Activated naive CD4-positive, alpha-beta T cell (primary cell): ENCODE measurements at places on chromosomes 11 and 22.

DNA sequence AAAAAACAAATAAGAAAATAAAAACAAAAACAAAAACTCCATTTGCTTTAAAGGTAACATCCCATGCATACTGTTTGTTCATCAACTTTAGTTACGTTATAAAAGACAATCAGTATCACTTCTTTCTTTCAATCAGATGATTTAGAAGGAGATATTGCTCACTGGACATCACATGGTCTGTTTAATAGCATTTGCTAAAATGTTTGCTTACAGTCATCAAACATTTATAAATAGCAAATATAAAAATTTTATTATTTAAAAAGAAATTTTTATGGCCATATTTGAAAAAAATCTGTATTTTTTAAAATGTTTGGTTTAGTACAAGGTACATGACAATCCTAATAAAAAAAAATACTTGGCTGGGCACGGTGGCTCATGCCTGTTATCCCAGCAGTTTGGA lies 22.6 kb downstream of the MMP26 start:
- no peak for DNase-seq

GRCh38 chr11:110463153-110463552 lies 33.4 kb downstream of the FDX1 start:
- no peak for DNase-seq

DNA sequence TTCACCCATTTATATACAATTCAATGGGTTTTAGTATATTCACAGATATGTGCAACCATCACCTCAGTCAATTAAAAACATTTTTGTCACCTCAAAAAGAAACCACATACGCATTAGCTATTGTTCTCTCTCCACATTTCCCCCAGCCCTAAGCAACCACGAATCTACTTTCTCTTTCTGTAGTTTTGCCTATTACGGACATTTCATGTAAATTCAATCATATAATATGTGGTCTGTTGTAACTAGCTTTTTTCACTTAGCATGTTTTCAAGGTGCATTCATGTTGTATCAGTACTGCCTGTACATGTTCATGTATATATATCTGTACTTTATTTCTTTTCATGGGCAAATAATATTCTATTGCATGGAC lies 104.7 kb upstream of the RRM1 start:
- DNase-seq: no peak

DNA sequence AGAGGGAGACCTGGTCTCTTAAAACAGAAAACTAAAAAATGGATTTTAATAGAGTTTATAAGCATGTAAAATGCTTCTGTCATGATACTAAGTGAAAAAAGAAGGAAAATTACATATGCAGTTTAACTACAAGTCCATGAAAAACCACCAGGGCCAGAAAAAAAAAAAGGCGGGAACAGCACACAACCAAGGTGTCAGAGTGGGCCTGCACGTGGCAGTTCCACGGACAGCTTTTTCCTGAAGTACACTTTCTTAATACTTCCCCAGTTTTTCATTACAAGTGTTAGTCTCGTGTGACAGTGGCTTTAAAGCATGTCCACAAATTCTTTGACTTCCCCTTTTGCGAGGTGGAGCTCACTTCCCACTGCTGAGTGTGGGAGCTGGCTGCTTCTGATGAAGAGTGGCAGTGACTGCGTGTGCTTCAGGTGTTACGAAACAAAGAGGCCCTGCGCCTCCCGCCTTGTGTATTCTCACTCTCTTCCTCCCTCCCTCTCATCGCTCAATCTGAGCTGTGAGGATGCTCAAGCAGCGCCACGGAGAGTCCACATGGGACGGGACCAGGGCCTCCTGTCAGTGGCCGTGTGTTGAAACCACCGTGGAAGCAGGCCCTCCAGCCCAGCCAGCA lies 16.4 kb downstream of the PPM1F start:
- no peak for DNase-seq

DNA sequence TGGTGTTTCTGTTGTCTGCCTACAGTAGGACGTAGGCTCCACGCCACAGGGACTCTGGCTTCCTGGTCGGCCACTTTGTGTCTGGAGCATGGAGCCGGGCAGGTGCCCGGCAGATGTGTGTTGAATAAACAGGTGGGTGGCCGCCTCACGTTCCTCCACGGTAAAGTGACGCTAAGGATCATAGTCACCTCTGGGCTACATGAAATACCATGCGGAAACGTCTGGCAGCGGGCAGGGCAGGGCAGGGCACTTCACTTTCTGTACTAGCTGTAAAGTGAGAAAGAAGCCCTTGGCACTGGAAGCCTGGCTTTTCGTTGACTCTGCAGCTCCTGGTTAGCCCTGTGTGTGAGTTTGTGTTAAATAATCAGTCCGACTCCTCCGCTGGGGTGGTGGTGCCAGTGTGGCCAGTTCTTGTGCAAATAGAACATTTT lies 52.4 kb downstream of the MCM5 start:
- DNase-seq: no peak

DNA sequence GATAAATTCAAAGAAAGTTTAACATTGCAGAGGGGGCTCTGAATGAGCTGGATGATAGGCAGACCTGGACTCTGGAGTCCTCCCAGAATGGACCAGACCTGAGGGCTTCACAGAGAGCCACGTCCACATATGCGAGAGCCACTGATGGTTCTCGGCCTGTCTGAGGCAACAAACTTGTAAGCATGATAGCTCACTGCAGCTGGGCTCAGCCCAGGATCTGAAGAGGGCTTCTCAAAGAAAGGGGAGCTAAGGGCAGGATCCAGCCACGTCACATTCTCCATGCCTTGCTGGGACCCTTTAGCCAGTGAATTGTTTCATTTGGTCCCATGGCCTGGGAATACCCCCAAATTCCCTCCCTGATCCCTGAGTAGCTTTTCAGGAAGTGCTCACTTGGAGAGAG lies 98.9 kb downstream of the ATXN10 start:
- DNase-seq: no peak

- DNase-seq: no peak
These were observed 13.8 kb upstream of the RTN4R start for GRCh38 chr22:20281891-20282290.

GRCh38 chr11:134554861-134555260 lies 142.8 kb upstream of the B3GAT1 start:
- DNase-seq: no peak

- no peak for DNase-seq
These were observed 11.1 kb downstream of the CASP4 start for GRCh38 chr11:104957280-104957679.

DNA sequence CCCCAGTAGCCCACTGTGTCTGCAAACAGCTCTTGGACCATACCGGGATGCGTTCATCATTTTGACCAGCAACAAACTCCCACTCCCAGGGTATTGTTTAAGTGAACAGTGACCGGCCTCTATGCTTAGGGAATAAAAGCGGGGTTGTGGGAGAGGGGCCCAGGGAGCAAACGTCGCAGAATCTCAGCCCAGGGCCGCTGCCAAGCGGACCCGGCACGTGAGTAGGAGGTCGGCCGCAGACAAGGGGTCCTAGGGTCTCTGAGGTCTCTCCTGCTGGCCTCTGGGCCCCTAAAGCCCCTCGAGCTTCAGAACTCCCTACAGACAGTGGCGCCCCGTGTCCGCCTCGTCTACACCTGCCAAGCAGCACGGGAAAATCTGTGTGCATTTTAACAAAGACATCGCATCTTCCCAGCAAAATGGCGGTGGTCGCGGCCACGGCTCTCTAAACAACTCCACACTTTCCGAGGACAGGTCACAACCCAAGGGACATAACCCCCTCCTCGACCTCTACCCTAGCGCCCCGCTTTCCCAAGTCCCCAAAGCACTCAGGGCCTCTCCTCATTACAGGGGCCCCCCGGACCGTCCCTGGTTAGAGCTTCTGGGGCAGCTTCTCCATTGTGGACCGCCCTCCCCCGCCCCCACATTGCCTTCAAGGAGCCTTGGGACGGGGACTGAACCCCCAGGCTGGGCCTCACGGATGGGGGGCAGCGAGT lies 3.9 kb upstream of the GCAT start:
- DNase-seq: no peak

DNA sequence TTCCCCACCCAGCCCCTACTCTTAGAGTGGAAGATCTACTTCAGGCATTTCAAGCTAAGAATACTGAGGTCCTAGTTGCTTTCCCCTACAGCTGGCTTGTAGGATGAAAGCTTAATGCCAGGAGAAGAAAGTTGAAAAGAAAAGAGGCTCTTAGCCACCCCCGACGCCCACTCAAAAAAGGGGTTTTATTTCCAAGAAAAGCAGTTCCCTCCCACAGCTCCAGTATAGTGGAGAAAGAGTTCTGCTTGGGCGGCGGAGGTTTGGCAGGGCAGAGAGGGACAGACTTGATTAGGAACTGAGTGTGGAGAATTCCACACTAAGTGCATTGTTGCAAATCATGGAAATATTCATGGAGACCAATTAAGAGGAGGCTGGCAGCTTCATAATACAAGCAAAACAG lies 470.9 kb downstream of the ETS1 start:
- no peak for DNase-seq

- DNase-seq: no peak
These were observed 8.3 kb downstream of the WT1 start for GRCh38 chr11:32426819-32427615.
